ENCODE measurements at places on chromosomes 2 and 18. TPM values are rescaled to one million over a fixed set of nuclear protein-coding genes. Genes with fewer than 3 reads are reported as not detected.

DNA sequence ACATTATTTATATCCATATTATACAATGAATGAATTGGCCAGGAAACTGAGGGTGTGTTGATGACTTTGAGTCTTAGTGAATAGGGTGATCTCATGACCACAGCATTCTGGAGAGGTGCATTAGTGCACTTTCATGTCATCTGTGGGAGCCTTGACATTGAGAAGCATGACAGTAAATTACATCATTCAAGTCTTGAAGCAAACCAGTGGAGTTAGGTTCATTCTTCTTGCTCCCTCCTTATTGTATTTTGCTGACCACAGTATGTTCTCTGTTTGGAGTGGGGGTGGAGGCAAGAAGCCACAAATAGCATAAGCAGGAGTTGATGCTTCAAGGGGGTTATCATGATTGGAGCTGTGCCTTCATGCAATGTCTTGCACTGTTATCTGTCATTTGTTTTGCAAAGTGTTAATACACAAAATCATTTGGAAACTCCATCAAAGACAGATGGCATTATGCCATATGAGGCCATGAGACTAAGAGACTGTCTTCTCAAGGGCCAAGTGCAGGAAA is 680.2 kb downstream of the NYAP2 start:
- no peaks in the 10 kb centered on the region for H3K36me3 ChIP-seq
- DNase-seq, result peak; percentile 83
- H3K4me3 ChIP-seq, result no peak overlapping the region
- no peaks in the 10 kb centered on the region for H3K27me3 ChIP-seq
- peak overlapping the region; percentile 52 for H3K27ac ChIP-seq

IRS1 gene
- total RNA-seq, result 18.8 TPM

DNA sequence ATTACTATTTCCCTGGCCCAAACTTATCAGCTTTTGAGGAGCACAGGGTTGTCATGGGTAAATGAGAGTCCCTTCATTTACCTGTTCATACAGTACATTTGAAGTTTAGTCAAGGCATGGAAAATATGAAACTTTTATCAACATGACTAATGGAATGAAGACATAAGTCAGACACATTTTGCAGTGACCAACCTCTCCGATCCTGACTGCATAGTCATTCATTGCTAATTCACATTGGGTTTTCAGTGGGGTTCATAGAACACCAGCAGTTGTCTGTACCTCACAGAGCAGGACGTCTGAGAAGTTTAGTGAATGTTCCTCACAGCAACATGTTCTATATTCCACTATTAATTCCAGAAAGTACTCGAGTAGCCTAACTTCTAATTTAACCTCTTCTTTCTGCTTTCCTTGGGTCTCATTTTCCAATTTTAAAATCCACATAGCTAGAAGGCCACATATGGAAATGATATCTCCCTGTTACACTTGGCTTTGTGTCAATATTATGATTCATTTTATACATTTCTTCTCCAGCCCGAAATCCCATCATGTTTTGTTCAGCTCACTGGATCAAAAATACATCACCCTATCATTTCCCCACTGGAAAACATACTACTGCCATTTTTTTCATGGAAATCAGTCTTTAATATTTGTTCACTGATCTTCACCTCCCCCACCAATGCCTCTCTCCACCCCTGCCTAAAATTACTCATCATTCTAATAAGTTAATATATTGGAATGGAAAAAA is 65.9 kb downstream of the CDH20 start:
- peak overlapping the region; percentile 53 for H3K4me3 ChIP-seq
- no peaks in the 10 kb centered on the region for H3K27me3 ChIP-seq
- H3K36me3 ChIP-seq, result no peaks in the 10 kb centered on the region

DNA sequence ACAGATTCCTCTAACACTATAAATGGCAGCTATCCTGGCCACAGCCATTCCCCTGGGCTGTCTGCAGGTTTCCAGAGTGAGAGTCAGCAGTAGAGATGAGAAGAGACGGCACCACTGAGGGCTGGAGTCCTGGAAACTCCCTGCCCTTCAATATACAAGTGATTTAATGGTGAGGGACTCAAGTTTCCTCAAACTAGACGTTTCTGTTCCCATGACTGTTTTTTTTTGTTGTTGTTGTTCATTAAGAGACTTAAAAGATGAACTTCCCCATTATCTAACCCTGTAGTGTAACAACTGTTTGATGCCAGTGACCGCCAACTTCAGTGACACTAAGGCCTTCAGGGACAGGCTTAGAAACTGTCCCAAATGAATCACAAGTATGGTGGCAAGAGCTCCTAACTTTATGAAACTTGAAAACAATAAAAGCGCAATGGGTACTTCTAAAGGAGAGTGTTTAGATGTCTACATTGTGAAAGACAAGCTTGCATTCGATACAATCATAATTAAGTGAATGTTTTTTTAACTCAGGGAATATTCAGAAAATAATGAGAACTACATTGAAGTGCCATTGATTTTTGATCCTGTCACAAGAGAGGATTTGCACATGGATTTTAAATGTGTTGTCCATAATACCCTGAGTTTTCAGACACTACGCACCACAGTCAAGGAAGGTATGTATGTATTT is 34.0 kb downstream of the IL1R2 start:
- peak overlapping the region; percentile 98 for H3K27ac ChIP-seq
- H3K27me3 ChIP-seq, result no peaks in the 10 kb centered on the region
- no peak overlapping the region for H3K4me3 ChIP-seq

ZNF804A gene
- total RNA-seq, result 0.76 TPM

DUSP2 gene
- total RNA-seq, result 8.8 TPM

DNA sequence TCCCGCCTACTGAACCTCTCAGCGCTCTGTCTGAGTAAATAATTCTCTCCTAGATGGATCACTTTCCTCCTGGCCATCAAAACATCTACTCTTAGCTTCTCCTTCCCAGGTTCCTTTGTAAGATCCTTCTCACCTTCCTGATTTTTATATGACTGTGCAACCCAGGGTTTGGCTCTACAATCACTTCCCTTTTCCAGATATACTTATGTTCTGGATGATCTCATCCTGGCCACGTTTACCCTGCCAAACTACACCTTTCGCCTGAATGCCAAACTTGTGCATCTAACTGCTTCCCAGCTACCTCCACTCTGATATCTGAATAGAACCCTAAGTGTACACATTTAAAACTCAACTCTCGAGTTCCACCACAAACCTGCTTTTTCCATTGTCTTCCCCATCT is 290.5 kb upstream of the REV1 start:
- H3K4me1 ChIP-seq, result no peaks in the 10 kb centered on the region
- no peak overlapping the region for H3K4me3 ChIP-seq
- H3K27ac ChIP-seq, result no peak overlapping the region

DNA sequence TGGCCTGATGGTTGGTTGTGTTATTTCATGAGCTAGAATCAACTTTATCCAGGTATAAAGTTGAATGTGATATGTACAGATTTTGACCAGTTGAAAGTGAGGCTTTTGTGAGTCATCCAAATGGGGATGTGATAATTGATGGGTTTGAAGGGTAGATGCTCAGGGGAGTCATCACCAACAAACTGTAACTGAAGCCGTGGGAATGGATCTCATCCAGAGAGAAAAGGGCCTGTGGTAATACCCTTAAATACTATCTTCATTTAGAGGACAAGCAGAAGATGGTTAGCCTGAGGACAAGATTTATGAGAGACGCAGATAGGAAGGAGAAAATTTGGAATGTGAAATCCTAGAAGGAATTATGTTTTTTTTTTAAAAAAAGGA is 90.5 kb upstream of the MYO3B start:
- DNase-seq, result no peak
- no peaks in the 10 kb centered on the region for H3K27me3 ChIP-seq
- H3K4me3 ChIP-seq, result no peak overlapping the region
- no peaks in the 10 kb centered on the region for H3K4me1 ChIP-seq
- peaks cover 9% of the 10 kb centered on the region for H3K36me3 ChIP-seq

ARHGEF33 gene
- 0.54 TPM for total RNA-seq

GRCh38 chr2:130351711-130352110 is 4.1 kb upstream of the PTPN18 start:
- no peaks in the 10 kb centered on the region for H3K27me3 ChIP-seq
- no peak overlapping the region for H3K4me3 ChIP-seq
- H3K4me1 ChIP-seq, result no peaks in the 10 kb centered on the region
- H3K36me3 ChIP-seq, result peaks cover 9% of the 10 kb centered on the region
- no peak overlapping the region for H3K27ac ChIP-seq

DNA sequence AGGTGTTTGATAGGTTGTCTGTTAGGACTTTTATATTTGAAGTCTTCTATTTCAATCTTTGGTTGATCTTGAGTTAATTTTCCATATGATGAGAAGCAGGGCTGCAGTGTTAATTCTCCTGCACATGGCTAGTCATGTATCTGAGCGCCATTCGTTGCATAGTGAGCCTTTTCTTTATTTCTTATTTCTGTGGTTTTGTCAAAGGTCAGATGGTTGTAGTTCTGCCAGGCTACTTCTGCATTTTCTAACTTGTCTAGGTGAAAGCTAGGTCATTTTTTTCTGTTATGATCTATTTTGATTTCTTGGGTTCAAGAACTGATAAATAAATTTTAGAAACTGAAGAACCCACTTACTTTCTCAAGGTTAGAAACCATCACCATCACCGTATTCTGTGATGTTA is 56.7 kb downstream of the CCDC74A start:
- DNase-seq, result no peak
- H3K4me1 ChIP-seq, result no peaks in the 10 kb centered on the region
- H3K27ac ChIP-seq, result no peak overlapping the region
- H3K36me3 ChIP-seq, result no peaks in the 10 kb centered on the region
- H3K4me3 ChIP-seq, result no peak overlapping the region

DNA sequence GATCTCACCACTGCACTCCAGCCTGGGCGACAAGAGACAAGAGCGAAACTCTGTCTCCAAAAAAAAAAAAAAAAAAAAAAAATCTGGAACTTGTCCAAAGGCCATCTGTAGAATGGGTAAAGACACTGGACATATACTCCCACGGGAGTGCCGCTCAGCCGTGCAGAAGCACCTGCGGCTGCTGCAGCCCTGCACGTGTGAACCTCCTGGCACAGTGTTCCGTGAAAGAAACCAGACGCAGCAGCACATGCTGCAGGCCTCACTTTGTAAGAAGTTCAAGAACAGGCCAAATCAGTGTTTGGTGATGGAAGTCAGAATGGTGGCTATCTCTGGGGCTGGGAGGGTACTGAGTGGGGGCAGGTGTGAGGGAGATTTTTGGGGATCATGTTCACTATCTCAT is 6.5 kb downstream of the CHRND start:
- no peak for DNase-seq
- no peaks in the 10 kb centered on the region for H3K4me1 ChIP-seq
- H3K36me3 ChIP-seq, result no peaks in the 10 kb centered on the region
- H3K4me3 ChIP-seq, result no peak overlapping the region
- H3K27me3 ChIP-seq, result no peaks in the 10 kb centered on the region
- no peak overlapping the region for H3K27ac ChIP-seq

DNA sequence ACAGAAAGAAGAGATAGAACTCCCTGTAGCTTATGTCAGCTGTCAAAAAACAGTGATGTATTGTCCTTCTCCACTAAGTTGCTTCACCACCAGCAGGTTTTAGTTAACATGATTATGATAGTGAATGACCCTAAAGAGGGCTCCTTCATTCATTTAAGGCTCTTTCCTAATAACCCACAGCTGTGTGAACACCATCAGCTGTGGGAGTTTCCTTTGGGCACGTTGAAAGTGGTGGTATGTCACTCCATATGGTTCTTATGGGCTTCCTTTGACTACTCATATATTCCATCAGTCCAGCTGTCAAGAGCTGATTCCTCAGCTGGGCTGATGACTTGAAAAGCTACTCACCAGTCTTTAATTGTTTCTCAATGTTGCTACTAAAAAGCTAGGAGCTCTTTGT is 210.3 kb downstream of the UBE2E3 start:
- peak; percentile 8 for DNase-seq
- no peaks in the 10 kb centered on the region for H3K36me3 ChIP-seq
- H3K27me3 ChIP-seq, result no peaks in the 10 kb centered on the region
- H3K4me3 ChIP-seq, result no peak overlapping the region

GRCh38 chr2:172279813-172280212 is 147.6 kb upstream of the ITGA6 start:
- peaks cover 33% of the 10 kb centered on the region for H3K4me1 ChIP-seq
- no peak overlapping the region for H3K27ac ChIP-seq
- no peak overlapping the region for H3K4me3 ChIP-seq
- no peaks in the 10 kb centered on the region for H3K27me3 ChIP-seq

- no peak overlapping the region for H3K27ac ChIP-seq
- H3K27me3 ChIP-seq, result no peaks in the 10 kb centered on the region
- H3K4me1 ChIP-seq, result no peaks in the 10 kb centered on the region
- H3K4me3 ChIP-seq, result no peak overlapping the region
These were observed 10.7 kb downstream of the DBI start for GRCh38 chr2:119377294-119377992.

CYP27A1 gene
- 4.1 TPM for total RNA-seq

- no peak overlapping the region for H3K4me3 ChIP-seq
- no peaks in the 10 kb centered on the region for H3K27me3 ChIP-seq
- no peak for DNase-seq
These were observed 95.5 kb upstream of the XIRP2 start for GRCh38 chr2:166792808-166793207.

GRCh38 chr2:121297217-121297830 is 12.3 kb upstream of the TFCP2L1 start:
- no peaks in the 10 kb centered on the region for H3K36me3 ChIP-seq
- no peak overlapping the region for H3K27ac ChIP-seq
- no peaks in the 10 kb centered on the region for H3K4me1 ChIP-seq
- peak; percentile 57 for DNase-seq

- no peaks in the 10 kb centered on the region for H3K36me3 ChIP-seq
- H3K27ac ChIP-seq, result no peak overlapping the region
- DNase-seq, result peak; percentile 70
- H3K27me3 ChIP-seq, result peaks cover 30% of the 10 kb centered on the region
- no peak overlapping the region for H3K4me3 ChIP-seq
These were observed 77.4 kb downstream of the DYSF start for GRCh38 chr2:71530641-71531332.

GRCh38 chr18:24553571-24554285 is 93.3 kb downstream of the HRH4 start:
- H3K27ac ChIP-seq, result no peak overlapping the region
- DNase-seq, result no peak
- H3K4me3 ChIP-seq, result no peak overlapping the region
- H3K36me3 ChIP-seq, result no peaks in the 10 kb centered on the region

- no peak overlapping the region for H3K4me3 ChIP-seq
- H3K27me3 ChIP-seq, result no peaks in the 10 kb centered on the region
- H3K4me1 ChIP-seq, result peaks cover 12% of the 10 kb centered on the region
- H3K36me3 ChIP-seq, result no peaks in the 10 kb centered on the region
These were observed 80.8 kb downstream of the ANKRD44 start for GRCh38 chr2:197229509-197230443.

DNA sequence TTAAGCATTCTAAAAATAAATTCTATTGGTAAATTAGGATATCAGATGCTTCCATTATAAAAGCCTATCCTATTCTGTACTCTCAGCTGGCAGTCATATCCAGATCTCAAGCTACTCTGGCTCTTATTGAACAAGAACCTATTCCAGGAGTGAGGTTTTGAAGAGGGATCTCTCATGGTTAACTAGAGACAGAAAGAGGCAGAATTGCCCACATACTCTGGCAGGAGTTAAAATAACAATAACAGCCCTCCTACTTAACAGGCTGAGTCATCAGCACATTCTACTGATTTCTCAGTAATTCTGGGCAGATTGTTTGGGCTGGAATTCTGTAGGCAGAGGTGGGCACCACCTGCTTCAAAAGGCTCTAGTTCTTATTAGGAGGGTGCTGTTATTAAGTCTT is 142.0 kb upstream of the UNC80 start:
- peak; percentile 83 for DNase-seq
- H3K4me1 ChIP-seq, result peaks cover 15% of the 10 kb centered on the region
- no peaks in the 10 kb centered on the region for H3K27me3 ChIP-seq
- no peak overlapping the region for H3K27ac ChIP-seq
- no peaks in the 10 kb centered on the region for H3K36me3 ChIP-seq
- H3K4me3 ChIP-seq, result no peak overlapping the region

RNF144A gene
- 3.5 TPM for total RNA-seq

All from GM23248 (cell line).